ENCODE measurements at places on chromosomes 6 and 20.

DNA sequence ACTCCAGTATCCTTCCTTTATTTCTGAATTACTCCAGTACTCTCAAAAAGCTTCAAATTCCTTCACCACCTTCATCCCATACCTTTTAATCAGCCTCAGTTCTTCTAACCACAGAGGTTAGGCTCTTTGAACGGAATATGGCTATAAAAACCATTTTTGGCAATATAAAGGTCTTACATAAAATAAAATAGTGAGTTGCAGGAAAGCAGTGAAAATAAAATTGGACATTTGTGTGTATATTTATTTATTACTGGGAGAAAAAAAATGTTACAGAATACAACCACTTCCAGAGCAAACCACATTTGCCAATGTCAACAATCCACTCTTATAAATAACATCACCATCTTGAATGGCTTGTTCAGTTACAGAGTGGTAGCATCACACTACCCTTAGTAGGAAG lies 7.7 kb downstream of the HDDC2 start:
- DNase-seq: no peak

DNA sequence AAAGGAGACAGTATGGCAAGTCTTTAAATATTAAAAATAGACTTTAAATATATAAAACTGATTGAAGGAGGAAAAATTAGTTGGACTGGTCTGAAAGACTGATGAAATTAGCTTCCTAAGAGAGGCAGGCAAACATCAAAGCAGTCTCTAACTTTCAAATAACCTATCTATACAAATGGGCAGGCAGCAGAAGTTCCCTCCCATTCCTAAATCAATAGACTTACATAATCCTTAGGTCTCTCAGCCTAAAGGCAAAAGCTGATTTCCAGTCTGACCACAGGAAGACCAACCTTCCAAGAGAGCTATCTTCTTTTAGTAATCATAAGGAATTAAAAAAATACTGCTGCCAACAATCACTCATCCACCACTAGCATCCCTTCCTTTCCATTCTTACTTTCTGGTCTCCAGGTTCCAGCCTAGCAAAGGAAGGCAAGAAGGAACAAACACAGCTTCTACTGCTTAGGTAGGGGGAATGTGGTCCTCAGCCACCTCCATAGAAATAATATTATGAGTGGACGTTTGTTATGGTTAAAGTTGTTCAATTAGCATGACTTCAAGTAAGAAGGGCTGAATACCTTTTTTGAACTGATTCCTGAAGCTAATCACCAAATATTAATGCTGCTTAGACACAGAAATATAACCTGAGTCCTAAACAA lies 44.1 kb downstream of the SESN1 start:
- DNase-seq: no peak

DNA sequence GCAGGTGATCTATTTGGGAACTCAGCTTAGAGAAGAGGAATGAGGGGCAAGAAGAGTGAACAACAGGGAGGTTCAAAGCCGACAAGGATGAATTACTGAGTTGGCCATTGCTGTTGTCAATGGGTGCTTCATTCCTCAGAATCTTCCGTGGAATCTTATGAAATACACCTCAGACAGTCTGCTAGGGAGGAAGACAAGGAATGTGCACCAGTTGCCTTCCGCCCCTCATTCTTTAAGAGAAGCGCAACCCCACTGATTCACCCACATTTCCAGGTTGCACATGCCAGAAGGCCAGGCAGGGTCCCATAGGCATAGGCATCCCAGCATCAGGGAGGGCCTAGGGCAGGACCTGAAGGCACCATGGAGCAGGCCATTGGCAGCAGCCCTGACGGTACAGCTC lies 127.5 kb upstream of the TNFAIP3 start:
- no peak for DNase-seq

GRCh38 chr6:6746333-6746969 lies 157.9 kb downstream of the LY86 start:
- no peak for DNase-seq

- no peak for DNase-seq
These were observed 46.2 kb downstream of the RPP40 start for GRCh38 chr6:4957521-4958231.

DNA sequence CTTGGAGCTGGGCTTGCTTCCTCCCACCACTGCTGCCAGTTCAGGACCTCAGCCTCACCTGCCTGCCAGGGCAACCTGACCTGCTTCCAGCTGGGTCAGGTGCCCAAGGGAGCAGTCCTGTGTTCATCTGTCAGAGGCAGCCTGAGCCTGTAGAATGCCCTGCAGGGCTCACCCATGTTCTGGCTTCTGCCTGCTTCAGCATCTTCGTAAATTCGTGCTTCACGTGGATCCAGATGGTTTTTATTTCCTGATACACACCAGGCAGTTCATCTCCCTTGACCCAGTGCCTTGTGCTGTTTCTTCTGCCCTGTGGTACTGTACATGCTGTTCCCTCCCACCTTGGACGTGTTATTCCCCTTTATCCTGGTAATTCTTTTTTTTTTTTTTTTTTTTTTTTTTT lies 50.2 kb downstream of the ARID1B start:
- DNase-seq: no peak

DNA sequence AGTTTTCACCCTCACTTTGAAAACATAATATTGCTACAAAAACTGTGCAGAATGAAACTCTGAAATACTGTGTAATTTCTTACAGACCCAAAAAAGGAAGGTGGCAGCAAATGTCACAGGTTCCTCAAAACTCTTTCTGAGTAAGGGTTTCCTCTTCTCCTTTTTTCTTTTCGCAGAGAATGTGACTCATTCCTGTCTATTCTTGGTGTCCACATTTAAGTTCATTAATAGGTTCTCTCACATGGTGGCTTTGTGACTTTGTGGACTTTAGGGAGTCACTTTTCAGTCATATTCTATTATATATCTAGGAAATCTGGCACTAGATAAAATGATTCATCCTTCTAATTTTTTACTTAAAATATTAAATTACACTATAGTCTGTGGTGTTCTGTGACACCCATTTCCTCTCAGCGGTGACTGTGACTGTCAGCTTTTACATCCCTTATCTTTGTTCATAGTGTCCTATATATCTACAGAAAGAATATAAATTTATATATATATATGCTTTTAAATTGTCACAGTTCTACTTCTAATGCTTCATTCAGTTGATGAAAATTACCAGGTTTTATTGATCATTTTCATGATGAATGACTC lies 126.8 kb upstream of the HCRTR2 start:
- no peak for DNase-seq

GRCh38 chr6:104623052-104623690 lies 236.5 kb downstream of the HACE1 start:
- no peak for DNase-seq

GRCh38 chr20:50083034-50083433 lies 29.9 kb downstream of the UBE2V1 start:
- DNase-seq: no peak

DNA sequence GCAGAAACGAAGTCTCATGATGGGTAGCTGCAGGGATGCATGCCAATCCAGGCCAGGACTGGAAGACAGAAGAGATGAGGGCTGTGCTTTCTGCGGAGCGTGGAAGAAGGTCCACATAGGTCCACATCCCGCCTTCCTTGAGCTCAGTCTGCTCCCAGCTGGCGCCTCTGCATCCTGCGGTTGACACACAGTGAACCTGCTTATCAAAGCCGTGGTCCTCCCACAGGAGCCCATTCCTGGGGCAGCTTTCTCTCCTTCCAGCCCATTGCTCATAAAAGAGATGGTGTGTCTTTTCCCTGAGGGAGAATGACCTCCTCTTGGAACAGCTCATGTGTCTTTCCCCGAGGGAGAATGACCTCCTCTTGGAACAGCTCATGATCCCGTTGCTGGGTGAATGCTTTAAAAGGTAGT lies 225.4 kb downstream of the CDH4 start:
- DNase-seq: no peak

DNA sequence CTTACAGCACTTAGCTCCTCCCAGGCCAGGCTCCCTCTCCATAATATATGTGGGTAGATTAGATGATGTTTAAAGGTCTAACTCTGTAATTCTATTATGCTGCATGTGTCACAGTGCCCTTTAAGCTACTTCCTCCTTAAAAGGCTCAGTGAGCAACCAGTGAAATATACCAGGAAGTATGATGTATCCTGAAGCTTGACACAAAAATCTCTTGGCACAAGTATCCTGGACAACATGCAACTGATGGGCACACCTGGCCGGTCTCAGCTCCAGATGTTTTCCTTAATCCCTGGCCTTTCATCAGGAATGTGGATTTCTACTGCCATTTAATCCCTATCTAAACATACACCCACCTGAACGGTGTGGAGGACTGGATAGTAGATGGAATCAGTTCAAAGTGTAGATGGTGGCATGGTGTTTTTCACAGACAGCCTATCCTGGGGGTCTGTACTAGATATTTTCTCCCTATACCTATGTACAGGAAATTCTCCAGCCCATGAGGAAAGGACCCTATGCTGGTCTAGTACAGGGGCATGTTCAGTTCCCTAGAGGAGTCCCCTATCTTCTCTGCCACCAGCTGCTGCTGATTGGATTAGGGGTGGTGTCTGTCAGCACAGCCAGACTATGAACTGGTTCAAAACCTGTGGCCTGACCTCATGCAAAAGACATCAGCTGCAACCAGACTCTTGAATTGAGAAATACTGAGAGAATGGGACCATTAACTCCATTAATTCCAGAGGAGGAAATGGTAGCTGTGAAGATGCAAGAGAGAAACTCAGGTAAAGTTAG lies 59.4 kb upstream of the CITED2 start:
- no peak for DNase-seq

DNA sequence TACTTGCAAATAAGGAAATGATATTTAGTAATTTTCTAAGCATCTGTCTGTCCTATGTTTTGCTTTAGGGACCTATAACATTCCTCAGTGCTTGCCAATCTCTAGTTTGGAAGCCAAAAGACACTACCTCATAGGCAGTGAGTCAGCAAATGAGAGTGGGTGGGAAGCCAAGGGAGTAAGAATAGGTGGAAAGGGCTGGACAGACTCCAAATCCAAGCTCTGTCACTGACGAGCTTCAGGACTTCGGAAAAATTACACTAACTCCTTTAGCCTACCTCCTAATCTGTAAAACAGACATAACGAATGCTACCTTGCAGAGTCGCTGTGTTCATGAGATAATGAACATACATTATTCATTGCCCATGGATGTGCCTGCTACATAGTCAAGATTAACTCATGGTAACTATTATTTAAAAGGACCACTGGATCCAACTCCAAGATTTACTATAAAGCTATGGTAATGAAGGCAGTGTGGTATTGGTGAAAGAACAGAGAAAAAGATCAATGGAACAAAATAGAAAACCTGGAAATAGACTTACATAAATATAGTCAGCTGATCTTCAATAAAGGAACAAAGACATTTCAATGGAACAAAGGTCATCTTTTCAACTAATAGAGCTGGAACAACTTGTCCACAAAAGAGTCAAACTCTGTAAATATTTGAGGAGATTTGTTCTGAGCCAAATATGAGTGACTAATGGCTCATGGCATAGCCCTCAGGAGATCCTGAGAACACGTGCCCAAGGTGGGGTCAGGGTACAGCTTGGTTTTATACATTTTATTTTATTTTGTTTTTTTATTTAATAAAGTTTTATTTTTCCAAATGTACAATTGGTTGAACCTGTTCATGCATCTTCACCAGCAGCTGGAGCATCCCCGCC lies 64.1 kb downstream of the FAM50B start:
- no peak for DNase-seq

DNA sequence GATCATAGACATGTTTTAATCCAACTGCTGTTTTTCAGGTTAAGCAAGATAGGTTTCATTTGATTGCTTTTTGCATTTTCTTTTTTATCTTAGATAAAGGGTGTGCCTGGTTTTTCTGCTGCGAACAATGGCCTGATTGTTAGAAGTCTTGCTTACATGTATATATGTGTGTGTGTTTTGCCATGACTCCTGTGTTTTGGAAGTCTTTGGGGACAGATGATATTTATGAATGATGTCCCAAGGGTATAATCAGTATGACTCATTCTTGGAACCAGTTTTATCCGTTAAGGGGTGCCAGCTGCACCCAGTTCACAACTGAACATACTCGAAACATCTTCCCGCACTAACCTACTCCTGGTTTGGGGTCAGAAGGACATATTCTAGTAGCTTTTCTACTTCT lies 230.1 kb upstream of the SUPT3H start:
- DNase-seq: no peak

- no peak for DNase-seq
These were observed 5.8 kb downstream of the FLRT3 start for GRCh38 chr20:14331646-14332045.

DNA sequence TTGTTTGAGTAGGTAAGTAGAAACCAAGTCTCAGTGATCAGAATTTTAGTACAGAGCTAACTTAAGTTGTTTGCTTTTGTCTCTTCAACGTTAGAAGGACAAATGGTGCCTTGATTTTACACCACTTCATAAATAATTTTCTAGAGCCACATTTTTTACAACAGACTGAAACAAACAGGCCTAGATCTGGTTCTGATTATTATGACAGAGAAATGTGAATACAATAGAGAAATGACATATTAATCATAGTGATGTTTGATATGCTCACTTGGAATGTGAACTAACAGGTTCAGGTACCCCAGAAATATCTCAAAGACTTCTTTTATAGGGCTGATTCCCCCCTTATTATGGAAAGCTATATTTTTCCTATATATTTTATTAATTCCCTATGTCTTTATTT lies 760.6 kb downstream of the KIF16B start:
- no peak for DNase-seq

DNA sequence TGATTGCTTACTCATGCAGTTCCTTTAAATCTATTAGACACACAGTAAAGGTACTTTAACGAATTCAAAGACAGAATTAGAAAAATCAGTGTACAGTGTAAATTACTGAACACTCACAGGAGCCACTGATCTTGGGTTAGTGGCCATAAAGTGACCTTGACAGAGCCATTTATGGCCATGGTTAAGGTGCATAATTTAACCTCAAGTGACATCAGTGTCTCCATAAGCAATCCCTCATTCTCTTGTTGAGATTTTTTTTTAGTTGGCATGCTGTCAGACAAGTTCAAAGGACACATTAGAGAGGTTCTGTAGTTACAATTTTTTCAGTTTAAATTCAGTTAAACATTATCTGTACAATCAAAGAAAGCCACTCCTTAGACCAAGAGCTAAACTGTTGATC lies 334.4 kb downstream of the KHDRBS2 start:
- no peak for DNase-seq

All from CD4-positive, alpha-beta T cell treated with Interleukin-12 subunit alpha and Interleukin-12 subunit beta, for 1 hour (primary cell).